ENCODE measurements at places on chromosomes 5 and 9.

- no peak for DNase-seq
These were observed 161.3 kb downstream of the ZNF608 start for GRCh38 chr5:124584991-124585715.

DNA sequence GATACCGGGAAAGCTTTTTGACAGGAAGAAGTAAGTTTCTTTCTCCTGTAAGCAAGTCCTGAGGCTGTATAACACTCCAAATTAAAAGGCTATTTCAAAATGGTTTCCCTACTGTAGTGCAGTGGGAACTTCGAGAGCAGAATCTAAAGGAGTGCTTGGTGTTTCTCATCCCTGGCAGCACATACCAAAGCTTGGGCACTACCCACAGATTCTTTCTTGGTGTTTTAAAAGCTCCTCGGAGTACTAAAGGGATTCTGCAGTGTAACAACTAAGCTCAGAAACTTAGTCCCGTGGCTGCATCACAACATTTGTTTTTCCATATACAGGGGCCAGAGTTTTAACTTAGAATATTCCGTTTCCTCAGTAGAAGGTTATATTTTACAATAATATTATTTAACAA is 5.6 kb upstream of the APC start:
- no peak for DNase-seq

- DNase-seq = no peak
These were observed 36.2 kb upstream of the ANKRD55 start for GRCh38 chr5:56269216-56269927.

GRCh38 chr5:111266491-111266890 is 42.3 kb downstream of the CAMK4 start:
- DNase-seq = no peak

GRCh38 chr5:116880601-116881000 is 306.0 kb upstream of the SEMA6A start:
- DNase-seq = no peak

- DNase-seq = no peak
These were observed 29.5 kb upstream of the ADRB2 start for GRCh38 chr5:148796936-148797335.

DNA sequence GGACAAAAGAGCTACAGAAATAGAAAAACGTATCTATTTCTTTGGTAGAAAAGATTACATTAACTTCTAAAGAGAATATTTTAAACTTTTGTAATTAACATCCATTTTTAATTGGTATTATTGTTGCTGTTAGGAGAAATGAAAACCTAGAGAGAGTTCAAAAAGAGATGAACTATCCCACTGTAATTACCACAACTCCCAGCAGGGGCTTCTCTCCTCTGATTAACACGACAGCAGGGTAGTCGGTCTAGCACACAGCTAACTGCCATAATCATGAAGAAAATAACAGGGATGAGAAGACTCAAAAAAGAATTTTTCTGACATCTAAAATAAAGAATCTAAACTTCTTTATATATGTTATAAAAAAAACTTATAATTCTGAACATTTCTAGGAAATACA is 86.2 kb upstream of the CDH9 start:
- no peak for DNase-seq

DNA sequence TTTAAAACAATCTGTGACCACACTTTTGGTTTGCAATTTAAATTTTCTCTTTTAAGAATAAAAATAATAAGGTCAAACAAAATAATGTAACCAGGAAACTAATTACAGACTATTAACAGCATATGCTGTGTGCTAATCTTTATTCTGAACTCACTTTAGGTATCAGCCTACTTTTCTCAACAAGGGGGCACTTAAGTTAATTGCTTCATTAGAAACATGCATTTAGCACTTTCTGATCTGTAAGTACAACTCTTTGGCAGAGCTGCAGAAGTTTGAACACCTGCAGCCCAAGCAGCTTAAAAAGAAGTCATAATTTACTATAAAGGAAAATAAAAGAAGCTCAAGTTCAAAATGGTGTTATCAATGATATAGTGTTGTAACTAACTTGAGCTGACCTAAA is 21.7 kb downstream of the XRCC4 start:
- no peak for DNase-seq

DNA sequence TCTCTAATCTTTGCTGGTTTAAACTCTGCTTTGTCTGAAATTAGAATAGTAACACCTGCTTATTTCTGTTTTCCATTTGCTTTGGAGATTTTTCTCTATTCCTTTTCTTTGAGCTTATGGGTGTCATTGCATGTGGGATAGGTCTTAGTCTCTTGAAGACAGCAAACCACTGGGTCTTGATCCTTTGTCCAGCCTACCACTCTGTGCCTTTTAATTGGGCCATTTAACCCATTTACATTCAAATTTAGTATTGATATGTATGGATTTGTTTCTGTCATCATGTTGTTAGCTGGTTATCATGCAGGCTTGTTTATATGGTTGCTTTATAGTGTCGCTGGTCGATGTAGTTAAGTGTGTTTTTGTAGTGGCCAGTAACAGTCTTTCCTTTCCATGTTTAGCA is 914.7 kb downstream of the MAT2B start:
- DNase-seq = no peak

DNA sequence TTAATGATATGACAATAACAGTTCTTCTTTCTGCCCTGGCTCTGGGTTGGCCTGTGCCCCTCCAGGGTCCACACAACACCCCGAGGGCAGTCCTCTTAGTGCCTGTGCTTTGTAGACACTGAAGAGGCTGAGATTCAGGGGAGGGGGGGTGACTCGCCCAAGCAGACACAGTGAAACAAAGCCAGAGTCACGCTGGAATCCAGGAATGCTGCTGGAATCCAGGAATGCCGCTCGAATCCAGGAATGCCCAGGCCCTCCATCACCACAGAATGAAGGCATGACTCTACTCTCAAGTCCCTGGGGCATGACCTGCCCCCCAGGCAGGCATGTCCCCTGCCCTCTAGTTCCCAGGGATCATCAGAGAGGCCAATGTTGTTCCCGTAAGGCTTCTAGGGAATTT is 73.1 kb downstream of the LRSAM1 start:
- no peak for DNase-seq

DNA sequence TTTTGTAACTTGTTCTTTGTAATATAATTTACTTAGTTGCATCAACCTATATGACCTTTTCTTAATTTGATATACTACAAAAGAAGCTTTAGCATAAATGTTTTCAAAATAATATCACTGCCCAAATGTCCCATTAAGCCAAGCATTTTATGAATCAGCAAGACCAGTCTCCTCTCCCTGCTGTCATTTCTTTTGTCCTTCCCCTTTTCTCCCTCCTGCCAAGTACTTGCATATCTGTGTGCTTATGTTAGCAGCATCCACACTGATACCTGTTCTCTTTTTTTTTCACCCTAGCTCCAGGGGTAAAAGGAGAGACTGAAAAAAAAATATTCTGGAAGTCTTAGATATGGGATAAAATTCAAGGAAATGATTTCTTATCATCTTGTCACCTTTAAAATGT is 69.7 kb downstream of the ZSWIM6 start:
- DNase-seq = no peak

- DNase-seq = no peak
These were observed 51.5 kb downstream of the UBE2R2 start for GRCh38 chr9:33868440-33868973.

Data from HS-27A (cell line).